ENCODE measurements at places on chromosomes 5 and 9.

- DNase-seq = peak; percentile 52
Observed at GRCh38 chr9:111483439-111483857, 735 bp downstream of the ECPAS start.

DNA sequence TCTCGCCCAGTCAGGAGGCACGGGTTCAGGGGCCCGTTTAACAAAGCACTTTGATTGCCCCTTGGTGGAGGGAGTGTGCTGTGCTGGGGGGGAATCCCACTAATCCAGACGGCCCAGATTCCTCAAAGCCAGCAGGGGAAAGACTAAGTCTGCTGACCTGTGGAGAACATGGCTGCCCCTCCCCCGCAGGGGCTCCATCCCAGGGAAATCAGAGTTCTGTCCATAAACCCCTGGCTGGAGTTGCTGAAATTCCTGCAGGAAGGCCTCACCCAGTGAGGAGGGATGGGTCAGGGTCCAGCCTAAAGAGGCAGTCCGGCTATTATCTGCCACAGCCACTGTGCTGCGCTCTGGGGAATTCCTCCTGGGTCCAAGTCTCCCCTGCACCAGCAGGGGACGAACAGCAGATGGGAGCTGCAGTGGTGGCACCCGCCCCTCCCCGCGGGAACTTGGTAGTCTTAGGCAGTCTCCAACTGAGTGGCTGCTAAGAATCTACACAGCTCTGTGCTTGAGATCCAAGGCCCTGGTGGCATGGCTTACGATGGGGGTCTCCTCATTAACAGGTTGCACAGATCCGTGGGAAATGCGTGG is 174.0 kb upstream of the DAB2 start:
- no peak for DNase-seq

DNA sequence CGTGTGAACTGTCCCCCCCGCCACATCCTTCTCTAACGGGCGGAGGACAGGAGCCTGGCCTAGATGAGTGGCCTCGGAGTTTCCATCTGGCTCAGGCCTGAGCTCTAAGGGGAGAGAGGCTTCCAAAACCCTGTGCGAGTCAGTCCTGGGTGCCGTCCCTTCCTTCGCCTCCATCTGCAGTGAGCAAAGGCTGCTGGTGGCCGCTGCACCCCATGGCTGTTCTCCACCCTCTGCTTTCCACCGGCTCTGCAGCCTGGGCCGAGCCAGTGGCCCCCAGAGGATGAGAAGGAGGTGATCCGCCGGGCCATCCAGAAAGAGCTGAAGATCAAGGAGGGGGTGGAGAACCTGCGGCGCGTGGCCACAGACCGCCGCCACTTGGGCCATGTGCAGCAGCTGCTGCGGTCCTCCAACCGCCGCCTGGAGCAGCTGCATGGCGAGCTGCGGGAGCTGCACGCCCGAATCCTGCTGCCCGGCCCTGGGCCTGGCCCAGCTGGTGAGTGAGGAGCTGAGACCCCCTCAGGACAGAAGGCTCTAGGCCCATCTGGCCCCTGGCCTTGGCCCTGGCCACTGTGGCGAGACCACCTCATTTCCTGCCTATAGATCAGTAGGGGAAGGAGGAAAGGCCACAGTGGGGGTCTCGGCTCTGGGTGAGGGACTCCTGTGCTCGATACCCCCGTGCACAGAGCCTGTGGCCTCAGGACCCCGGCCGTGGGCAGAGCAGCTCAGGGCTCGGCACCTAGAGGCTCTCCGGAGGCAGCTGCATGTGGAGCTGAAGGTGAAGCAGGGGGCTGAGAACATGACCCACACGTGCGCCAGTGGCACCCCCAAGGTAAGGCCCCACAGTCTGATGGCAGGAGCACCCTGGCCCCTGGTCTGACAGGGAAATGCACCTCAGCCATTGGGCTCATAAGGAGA is 3.0 kb downstream of the PKN3 start:
- no peak for DNase-seq

DNA sequence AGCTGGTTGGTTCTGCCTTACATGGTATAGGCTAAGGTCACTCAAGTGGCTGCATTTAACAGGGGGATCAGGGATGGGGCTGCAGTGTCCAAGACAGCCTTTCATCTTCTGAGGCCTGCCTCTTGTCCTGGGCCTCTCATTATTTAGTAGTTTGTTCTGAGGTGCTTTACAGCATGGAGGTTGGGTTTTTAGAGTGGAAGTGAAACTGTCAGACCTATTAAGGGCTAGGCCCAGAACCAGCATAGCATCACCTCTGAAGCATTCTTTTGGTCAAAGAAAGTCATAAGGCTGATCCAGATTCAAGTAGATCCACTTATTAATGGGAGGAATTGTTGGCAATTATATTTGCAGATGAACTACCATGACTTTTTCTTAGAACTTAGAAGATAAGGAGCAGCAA is 146.0 kb upstream of the NMUR2 start:
- no peak for DNase-seq

DNA sequence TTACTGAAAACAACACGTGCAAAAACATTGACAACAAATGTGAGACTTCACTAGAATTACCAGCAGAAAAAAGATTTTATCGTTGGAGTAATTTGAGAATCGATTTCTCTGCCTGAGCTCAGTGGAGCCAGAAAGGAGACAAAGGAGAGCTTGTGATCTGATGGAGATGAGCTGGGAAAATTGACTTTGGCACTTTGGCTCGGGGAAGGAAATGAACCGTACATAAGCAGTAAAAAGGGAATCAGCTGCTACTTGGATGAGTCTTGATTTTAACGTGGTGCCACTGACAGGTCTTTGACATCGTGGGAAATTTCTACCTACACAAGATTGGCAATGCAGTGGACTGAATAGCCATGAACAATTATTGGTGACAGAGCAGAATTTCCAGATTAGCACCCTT is 244.7 kb upstream of the RPS23 start:
- DNase-seq = no peak
